ENCODE measurements at places on chromosomes 2 and 18.

DNA sequence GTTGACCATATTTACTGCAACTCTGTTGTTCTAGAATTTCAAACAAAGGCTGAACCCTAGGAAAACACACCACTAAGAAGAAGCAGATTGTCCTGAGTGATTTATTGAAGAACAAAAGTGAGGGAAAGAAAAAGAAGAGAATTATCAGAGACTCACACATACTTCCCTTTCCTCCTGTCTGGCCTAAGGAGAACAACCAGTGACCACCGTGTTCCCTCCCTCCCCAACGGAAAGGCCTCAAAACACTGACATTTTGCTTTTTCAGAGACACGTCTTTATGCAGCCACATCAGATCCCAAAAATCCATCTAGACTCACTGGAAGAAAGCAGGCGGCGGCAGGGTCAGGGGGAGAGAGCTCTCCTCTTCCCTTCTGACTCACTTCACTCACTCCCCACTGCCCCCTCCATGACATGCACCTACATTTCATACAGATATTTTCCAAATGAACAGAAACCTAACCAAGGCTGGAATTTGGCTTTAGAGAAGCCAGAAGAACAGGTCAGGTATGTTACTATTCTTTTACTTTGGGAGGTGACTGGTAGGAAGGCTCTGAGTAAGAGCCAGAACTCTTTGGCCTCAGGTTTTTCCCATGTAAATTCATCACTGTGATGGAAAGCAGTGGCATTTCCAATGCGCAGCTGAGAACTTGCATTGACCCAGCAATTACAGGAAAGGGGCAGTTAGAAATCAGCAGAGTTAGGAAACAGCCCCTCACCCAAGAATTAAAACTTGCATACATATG lies 169.9 kb downstream of the BCL11A start:
- DNase-seq = no peak

DNA sequence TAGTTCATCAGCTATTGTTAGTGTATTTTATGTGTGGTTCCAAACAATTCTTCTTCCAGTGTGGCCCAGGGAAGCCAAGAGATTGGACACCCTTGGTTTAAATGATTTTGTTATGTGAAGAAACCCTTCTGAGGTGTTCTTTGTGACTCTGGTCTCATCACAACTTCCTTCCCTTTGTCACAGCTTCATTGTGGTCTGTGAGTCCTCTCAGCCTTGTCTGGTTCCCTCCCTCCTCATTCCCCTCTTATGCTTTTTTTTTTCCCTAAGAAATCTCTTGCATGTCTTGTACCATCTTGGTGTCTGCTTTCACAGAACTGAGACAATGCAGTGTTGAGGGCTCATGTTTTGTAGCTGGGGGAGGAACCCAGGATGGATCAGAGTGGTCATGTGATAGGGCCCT lies 118.9 kb downstream of the TMEM182 start:
- DNase-seq = no peak

DNA sequence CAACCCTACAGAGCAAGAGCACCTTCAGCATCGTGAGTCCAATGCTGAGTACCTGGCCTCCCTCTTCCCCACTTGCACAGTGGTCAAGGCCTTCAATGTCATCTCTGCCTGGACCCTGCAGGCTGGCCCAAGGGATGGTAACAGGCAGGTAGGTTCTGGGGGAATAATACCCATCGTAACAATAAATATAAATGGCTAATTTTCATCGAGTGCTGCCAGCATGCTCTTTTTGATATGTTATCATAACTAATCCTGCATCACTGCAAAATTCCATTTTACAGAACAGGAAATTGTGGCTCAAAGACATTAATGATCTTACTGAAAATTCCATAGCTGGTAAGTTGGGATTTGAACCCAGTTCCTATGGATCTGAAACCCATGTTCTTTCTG lies 22.2 kb downstream of the STEAP3 start:
- DNase-seq = no peak

DNA sequence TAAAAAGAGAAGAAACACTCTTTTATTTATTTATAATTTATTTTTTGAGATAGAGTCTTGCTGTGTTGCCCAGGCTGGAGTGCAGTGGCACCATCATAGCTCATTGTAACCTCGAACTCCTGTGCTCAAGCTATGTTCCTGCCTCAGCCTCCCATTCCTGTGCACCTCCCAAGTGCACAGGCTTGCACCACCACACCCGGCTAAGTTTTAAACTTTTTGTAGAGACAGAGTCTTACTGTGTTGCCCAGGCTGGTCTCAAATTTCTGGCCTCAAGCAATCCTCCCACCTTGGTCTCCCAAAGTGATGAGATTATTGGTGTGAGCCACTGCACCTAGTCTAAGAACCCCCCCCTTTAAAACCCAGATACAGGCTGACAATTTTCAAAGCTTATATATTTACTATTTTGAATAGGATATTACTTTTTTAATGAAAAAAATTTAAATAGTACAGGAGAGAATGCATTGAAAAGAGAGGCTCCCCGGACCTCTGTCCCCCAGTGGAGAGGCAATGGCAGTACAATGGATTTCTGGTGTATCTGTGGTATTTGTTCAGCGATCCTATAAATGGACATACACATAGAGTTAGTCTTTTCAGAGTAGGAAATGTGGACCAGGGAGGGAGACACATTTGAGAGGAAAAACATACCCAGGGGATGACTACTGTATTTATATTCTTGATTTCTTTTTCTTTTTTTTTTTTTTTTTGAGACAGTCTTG lies 48.1 kb upstream of the CNOT11 start:
- peak; percentile 34 for DNase-seq

GRCh38 chr2:70143314-70144150 lies 47.3 kb downstream of the C2orf42 start:
- DNase-seq = peak; percentile 61

- DNase-seq = peak; percentile 72
These were observed 70.6 kb upstream of the PSMD14 start for GRCh38 chr2:161237392-161238264.

DNA sequence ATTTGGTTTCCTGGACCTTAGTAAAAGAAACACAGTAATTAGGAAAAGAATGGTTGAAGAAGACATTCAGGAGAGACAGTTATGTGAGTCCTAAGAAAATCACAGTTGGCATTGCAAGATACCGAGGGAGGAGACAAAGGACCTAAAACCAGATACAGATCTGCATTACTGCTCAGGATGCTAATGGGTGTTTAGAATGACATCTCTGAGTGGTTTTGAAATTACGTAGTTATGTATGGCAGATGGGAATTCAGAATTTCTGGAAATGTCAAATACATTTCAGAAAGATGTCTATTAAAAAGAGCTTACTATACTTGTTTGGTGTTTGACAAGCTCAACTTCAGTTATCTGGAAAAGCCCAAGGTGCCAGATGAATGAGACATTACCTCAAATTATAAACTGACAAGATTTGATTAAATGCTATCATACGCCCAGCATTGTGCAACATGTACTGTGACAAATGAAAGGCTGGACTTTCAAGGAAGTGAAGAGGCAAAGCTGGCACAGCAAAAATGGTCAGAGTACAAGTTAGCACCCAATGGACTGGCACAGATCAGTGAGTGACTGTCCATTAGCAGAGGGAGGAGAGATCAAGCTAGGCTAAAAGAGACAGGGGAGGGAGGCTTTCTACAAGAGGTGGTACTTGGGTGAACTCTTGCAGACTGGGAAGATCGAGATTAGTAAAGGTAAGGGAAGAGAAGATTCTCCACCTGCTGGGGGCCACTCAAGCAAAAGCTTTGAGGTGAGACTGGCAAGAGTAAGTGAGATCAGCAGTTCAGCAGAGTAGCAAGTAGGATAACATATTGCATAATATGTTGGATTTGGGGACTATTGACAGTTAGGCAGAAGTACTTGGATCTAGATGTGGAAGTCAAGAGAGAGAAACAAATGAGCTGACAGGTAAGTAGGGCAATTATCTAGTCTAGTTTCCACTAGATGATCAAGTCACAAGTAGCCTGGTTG lies 168.9 kb downstream of the CYRIA start:
- no peak for DNase-seq

- DNase-seq = no peak
These were observed 1638.9 kb downstream of the LRP1B start for GRCh38 chr2:140491876-140492275.

GRCh38 chr2:47639467-47639866 lies 143.5 kb upstream of the MSH6 start:
- DNase-seq = no peak

DNA sequence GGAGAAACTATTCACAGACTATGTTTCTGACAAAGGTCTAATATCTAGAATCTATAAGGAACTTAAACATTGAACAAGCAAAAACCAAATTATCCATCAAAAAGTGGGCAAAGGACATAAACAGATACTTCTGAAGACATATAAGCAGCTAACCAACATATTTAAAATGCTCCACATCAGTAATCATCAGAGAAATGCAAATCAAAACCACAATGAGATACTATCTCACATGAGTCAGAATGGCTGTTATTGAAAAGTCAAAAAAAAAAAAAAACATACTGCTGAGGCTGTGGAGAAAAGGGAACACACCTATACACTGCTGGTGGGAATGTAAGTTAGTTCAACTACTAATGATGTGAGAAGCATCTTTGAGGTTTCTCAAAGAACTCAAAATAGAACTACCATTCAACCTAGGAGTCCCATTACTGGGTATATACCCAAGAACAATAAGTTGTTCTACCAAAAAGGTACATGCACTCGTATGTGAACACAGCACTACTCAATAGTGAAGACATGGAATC lies 220.4 kb upstream of the TFPI start:
- peak; percentile 64 for DNase-seq

Measured in GM23248 (cell line).